ENCODE measurements at places on chromosomes 13 and 19.
A peak's percentile ranks its signal among the peaks of the same experiment; 100 is the strongest.

- DNase-seq = no peak
Observed at GRCh38 chr19:47143322-47144073, 12.9 kb downstream of the SAE1 start.

GRCh38 chr19:38870612-38871011 is 7.5 kb downstream of the RINL start:
- DNase-seq = no peak

GRCh38 chr19:16714702-16715287 is 4.9 kb upstream of the NWD1 start:
- peak; percentile 2 for DNase-seq

DNA sequence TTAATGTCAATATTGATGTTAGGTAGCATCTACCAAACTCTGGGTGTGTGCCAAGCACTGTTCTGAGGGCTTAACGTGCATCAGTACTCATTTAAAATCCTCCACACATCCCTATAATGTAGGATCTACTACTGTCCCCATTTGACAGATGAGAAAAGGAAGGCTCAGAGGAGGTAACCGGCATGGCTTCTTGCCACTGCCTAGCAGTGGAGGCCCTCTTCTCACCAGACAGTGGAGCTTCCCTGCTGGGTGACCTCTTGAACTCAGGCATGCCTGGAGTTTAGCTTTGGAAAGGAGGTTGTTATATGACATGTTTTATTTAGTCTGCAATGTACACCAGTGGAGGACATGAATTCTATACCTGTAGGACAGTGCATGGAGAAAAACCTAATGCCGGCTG is 2.1 kb downstream of the SPATA13 start:
- DNase-seq = no peak

GRCh38 chr19:55311797-55312196 is 13.3 kb downstream of the TMEM150B start:
- DNase-seq = no peak

- no peak for DNase-seq
Observed at GRCh38 chr19:13705928-13706447, 58.3 kb upstream of the MRI1 start.

DNA sequence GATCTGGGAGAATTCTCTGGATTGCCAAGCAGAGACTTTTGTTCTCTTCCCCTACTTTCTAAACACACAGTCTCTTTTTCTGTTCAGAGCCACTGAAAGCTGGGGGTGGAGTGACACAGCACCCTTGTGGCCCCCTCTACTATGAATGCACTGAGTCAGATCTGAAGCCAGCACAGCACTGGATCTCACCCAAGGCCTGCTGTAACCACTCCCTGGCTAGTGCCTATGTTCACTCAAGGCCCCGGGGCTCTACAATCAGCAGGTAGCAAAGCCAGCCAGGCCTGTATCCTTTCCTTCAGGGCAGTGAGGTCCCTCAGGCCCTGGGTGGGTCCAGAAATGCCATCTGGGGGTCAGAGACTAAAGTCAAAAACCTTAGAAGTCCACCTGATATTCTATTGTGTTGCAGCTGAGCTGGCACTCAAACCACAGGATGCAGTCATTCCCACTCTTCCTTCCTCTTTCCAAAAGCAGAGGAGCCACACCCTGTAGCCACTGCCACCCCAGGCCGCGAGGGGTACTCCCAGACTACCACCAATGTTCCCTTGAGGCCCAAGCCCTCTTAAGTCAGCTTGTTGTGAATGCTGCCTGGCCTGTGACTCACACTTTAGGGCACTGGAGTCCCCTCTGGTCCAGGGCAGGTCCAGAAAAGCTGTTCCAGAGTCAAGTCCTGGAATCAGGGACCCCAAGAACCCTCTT is 110.1 kb upstream of the RXFP2 start:
- no peak for DNase-seq

DNA sequence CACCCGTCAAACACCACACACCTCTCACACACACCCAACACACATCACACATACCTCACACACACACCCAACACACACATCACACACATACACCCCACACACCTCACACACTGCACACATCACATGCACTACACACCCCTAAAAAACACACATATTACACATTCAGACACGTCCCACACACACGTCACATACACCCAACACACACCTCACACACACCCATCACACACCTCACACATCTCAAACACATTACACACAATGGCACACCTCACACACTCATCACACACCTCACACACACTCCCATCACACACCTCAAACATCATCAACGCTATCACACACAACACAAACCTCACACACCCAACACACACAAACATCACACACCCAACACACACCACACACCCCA is 133.1 kb downstream of the CRYL1 start:
- DNase-seq = no peak

GRCh38 chr19:48617146-48617937 is 1.6 kb downstream of the RPL18 start:
- no peak for DNase-seq

DNA sequence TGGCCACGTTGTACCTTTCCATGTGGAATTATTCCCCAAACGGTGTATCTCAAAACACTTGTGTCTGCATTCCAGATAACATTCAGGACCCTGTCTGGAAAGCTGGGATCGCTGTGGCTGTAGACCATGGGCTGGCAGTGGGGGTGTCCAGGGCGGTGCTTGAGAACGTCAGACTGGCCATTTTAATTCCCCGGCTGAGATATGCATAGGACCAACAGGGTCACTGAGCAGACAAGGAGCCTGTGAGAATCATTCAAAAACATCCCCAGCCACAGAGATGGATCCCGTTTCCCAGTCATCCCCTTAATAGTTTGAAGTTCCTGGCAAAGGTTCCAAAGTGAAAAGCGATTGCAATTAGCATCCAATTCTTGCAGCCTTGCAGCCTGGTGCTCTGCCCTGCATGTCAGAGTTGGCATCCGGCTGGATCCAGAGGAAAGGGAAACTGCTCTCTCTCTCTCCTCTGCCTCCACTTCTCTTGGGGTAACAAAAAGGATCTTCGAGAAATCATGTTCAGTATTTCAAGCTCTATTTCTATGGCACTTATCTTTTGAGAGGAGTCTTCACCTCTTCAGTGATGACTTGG is 41.6 kb downstream of the IFT88 start:
- DNase-seq = peak; percentile 32

- no peak for DNase-seq
Observed at GRCh38 chr19:51187395-51188226, 37.3 kb upstream of the CD33 start.

DNA sequence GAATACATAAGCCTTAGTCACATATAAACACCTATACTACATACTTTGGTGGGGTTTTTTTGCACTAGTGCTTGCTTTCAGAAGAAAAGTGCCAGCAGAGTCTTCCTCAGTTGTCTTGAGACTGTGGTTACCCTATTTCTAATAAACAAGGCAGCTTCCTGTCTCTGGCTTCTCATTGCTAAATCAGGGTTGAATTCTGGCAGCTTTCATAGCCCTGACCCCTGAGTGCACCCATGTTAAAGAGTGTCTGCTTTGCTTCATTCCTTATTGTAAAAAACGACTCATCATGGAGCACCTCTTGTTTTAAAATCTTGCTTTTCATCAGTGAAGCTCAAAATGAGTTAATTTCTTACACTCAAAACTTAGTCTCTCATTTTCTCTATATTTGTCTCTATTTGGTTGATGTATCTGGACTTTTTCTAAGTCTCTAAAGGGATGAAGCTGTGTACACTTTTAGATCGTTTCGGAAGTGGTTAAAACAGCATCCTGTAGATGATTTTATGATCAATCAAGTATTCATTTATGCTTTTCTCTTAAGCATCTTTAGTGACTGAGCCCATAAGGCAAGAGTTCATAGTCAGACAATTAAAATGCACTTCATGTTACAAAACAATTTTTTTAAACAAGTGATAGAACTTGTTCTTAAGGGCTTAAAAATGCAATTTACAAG is 72.1 kb downstream of the KLF12 start:
- no peak for DNase-seq

All from C1 segment of cervical spinal cord (tissue), 14 donors.